ENCODE measurements at places on chromosomes 12 and 14.

GRCh38 chr14:71388336-71388735 lies 481.1 kb downstream of the PCNX1 start:
- DNase-seq = no peak

GRCh38 chr12:102542816-102543440 lies 62.6 kb upstream of the IGF1 start:
- no peak for DNase-seq

DNA sequence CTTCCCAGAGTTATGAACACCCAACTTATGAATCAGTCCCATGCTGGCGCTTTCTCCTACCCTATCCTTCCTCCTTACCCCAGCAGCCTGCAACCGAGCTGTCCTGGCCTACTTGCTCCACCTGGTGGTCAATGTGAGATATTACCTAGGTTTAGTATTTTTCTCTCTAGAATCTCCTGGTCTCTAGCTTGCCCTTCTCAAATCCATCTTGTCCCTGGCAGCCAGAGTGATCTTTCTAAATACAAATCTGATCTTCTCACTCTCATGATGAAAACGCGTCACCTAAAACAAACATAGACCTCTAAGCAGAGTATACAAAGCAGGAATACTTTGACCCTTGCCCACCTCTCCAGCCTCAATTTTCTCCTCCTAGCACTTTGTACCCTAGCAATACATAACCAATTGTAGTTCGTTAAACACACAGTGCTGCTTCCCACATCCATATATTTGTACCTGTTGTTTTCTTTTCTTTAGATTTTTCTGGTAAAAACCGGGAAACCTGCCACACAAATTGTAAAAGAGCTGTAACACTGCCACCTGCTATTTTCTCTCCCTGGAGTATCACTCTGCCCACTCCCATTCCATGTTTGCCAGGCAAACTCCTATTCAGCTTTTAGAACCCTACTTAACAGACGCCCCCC lies 20.0 kb upstream of the TCP11L2 start:
- DNase-seq = peak; percentile 20

DNA sequence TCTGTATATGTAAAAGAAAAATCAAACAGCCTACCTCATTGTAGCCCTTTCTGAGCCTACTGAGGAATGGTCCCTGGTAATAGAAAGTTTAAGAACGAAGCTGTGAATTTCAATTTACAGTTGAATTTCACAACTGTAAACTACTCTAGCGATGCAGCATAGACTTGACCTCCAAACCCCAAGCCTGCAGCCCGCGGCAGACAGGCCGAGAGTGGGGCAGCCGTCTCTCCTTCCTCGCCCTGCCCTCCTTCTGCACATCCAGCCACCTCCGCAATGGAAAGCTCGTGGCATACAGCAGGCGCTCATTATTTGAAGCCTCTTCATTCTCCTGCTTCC lies 15.3 kb downstream of the RNASE2 start:
- DNase-seq = no peak

DNA sequence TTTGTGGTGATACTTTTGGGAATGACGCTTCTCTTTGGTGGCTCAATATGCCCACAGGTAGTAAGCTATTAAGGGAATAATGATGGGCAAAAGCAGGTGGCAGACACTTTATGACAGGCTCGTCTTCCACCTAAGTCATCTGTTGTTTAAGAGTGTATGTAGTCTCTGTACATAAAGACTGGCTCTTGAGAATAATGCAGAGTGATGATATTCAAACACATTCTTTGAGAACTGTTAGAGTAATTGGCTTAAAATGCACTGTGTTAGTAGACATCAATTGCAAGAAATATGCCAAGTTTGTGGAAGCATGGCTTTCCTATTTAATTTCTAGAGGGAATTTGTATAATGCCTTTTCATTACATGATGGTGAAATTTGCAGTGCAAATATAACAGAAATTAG lies 694.8 kb upstream of the MIS18BP1 start:
- DNase-seq = no peak

DNA sequence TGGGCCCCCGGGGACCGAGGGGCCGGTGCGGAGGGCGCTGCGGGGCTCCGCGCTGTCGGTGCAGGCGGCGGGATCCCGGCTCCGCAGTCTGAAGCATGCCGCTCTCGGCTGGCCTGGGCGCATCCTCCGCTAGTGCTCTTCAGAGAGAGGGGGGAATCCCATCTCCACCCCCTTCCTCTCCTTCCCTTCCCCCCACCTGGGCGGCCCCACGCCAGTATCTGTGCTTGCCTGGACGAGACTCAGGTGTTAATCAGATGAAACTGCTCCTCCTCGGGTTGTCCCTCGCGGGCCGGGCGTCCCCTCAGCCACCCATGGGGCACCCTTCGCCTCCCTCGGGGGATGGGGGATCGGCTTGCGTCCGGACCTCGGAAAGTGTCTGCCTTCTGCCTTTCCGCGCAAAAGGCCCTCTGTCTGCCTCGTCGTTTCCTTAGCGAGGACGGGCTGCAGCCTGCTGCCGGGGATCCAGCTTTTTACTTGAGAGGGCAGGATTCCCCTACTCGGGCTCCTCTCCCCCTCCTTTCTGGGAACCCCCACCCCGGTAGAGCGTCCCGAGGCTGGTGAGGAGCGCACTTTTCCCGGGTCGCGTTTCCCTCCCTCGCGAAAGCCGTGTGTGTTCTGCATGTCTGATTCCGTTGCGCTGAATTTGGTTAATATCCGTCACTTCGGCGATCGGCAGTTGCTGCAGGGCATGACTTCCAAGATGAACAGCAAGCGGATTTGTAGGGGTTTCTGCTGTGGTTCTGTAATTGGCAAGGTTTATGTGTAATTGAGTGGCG lies 1.1 kb downstream of the GPHN start:
- peak; percentile 75 for DNase-seq

- no peak for DNase-seq
Observed at GRCh38 chr14:85873006-85873405, 343.1 kb downstream of the FLRT2 start.
